CD4-positive, alpha-beta T cell treated with Interleukin-15 for 4 hours (primary cell): ENCODE measurements at places on chromosomes 5 and 9.

DNA sequence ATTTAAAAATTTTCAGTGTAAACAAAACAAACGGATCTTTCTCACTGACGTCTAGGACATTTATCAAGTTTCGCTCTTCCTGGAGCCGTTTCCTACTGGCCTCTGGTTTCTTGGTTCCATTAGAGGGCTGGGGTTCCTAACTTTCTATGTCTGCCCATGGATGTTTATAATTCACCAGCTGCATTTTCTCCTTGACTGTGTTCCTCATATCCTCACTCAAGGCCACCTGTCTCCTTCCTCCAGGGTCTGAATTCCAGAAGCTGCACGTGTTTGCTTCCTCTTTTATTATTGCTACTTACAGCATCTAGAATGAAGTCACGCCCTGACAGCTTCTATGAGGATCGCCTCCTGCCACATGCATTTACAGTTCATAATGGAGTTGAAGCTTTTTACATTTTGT is 74.1 kb upstream of the BASP1 start:
- no peak for DNase-seq

- no peak for DNase-seq
Measured at GRCh38 chr5:40669606-40670390, 9.9 kb upstream of the PTGER4 start.

DNA sequence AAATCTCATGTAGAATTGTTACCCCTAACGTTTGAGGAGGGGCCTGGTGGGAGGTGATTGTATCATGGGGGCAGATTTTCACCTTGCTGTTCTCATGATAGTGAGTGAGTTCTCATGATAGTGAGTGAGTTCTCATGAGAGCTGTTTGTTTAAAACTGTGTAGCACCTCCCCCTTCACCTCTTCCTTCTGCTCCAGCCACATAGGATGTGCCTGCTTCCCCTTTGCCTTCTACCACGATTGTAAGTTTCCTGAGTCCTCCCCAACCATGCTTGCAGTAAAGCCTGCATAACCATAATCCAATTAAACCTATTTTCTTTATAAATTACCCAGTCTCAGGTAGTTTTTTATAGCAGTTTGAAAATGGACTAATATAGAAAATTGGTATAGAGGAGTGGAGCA is 1783.7 kb upstream of the CDH9 start:
- DNase-seq, result no peak

DNA sequence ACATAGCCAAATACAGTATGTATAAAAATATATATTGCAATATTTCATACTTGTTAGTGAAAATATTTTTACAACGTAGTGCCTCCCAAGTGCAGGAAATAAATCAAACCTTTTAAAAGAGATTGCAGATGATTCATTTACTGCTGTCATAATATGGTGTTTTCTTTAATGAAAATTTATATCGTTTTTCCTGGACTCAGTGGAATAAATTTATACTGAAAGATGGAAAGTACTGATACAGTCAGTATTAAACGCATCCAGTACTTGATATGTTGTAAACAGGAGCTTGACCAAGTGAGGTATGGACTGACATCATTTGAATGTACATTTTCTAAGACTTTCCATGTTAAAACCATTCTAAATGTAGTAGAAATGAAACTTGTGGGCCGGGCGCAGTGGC is 143.4 kb upstream of the ZNF608 start:
- DNase-seq, result no peak
